Pancreas (tissue), 10 donors: ENCODE measurements at places on chromosomes 13 and 19. TPM values are rescaled to one million over a fixed set of nuclear protein-coding genes. Genes with fewer than 3 reads are reported as not detected.

DNA sequence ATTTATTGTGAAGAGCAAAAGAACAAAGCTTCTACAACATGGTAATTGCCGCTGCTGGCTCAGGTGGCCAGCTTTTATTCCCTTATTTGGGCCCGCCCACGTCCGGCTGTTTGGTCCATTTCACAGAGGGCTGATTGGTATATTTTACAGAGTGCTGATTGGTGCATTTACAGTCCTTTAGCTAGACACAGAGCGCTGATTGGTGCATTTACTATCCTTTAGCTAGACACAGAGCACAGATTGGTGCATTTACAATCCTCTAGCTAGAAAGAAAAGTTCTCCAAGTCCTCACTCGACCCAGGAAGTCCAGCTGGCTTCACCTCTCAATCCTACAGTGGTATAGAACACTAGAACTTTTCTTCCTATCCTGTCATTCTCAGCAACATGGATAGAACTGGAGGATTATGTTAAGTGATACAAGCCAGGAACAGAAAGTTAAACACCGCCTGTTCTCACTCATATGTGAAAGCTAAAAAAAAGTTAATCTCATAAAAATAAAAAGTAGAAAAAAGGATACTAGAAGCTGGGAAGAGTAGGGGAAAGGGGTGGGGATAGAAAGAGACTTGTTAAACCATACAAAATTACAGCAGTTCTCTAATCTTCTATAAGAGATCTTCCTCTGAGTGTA is 33.6 kb upstream of the FARP1 start:
- H3K4me1 ChIP-seq = no peaks in the 10 kb centered on the region
- H3K36me3 ChIP-seq = no peaks in the 10 kb centered on the region
- DNase-seq = no peak
- H3K27me3 ChIP-seq = no peaks in the 10 kb centered on the region
- no peak overlapping the region for H3K27ac ChIP-seq

IER2 gene
- 35.9 TPM for total RNA-seq

GRCh38 chr13:91126806-91127205 is 220.7 kb upstream of the MIR17HG start:
- no peaks in the 10 kb centered on the region for H3K4me1 ChIP-seq
- H3K36me3 ChIP-seq = no peaks in the 10 kb centered on the region
- DNase-seq = no peak
- H3K4me3 ChIP-seq = no peak overlapping the region

- H3K36me3 ChIP-seq = peaks cover 5% of the 10 kb centered on the region
- H3K27ac ChIP-seq = no peak overlapping the region
- no peak overlapping the region for H3K4me3 ChIP-seq
- H3K27me3 ChIP-seq = no peaks in the 10 kb centered on the region
- DNase-seq = no peak
Measured at GRCh38 chr13:110499621-110500281, 61.8 kb downstream of the RAB20 start.

- no peak overlapping the region for H3K4me3 ChIP-seq
- no peaks in the 10 kb centered on the region for H3K27me3 ChIP-seq
- no peaks in the 10 kb centered on the region for H3K4me1 ChIP-seq
- no peak overlapping the region for H3K27ac ChIP-seq
Measured at GRCh38 chr13:39401046-39401705, 201.8 kb downstream of the LHFPL6 start.

SYT3 gene
- total RNA-seq = 0.63 TPM

- no peaks in the 10 kb centered on the region for H3K27me3 ChIP-seq
- no peaks in the 10 kb centered on the region for H3K4me1 ChIP-seq
- H3K4me3 ChIP-seq = peak overlapping the region; percentile 9
- no peaks in the 10 kb centered on the region for H3K36me3 ChIP-seq
- peak overlapping the region; percentile 78 for H3K27ac ChIP-seq
Measured at GRCh38 chr19:5838353-5839064, 993 bp downstream of the FUT6 start.

GRCh38 chr13:68145852-68146251 is 915.7 kb upstream of the PCDH9 start:
- H3K27me3 ChIP-seq = no peaks in the 10 kb centered on the region
- no peak overlapping the region for H3K4me3 ChIP-seq
- no peaks in the 10 kb centered on the region for H3K4me1 ChIP-seq
- DNase-seq = no peak

ZIC2 gene
- not detected for total RNA-seq

GRCh38 chr19:35578707-35579106 is 7.3 kb upstream of the PMIS2 start:
- no peak overlapping the region for H3K27ac ChIP-seq
- no peak for DNase-seq
- H3K36me3 ChIP-seq = no peaks in the 10 kb centered on the region

DNA sequence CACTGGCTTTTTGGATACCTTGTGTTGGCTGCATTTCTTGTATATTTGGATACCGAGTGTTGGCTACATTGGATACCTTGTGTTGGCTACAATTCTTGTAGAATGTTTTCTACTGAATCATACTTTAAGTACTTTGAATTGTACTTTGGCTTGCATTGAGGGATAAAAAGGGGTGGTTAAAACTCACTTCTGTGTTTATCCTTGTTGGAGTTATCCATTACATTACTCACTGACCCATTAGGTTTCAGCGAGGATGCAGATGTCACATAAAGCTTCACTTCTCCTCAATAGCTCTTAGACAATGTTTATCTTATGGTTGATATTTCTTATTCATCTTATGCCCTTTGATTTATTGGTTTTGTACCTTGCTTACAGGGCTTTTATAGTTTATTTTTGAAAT is 43.1 kb downstream of the PDS5B start:
- H3K27ac ChIP-seq = no peak overlapping the region
- no peaks in the 10 kb centered on the region for H3K36me3 ChIP-seq
- DNase-seq = no peak
- H3K4me1 ChIP-seq = no peaks in the 10 kb centered on the region
- H3K4me3 ChIP-seq = no peak overlapping the region

- H3K36me3 ChIP-seq = no peaks in the 10 kb centered on the region
- no peaks in the 10 kb centered on the region for H3K27me3 ChIP-seq
- no peak overlapping the region for H3K27ac ChIP-seq
- H3K4me1 ChIP-seq = peaks cover 4% of the 10 kb centered on the region
Measured at GRCh38 chr13:100235311-100235901, 146.5 kb downstream of the PCCA start.

GRCh38 chr19:49328741-49329140 is 3.8 kb upstream of the SLC6A16 start:
- no peak for DNase-seq
- no peak overlapping the region for H3K27ac ChIP-seq
- no peaks in the 10 kb centered on the region for H3K27me3 ChIP-seq
- no peaks in the 10 kb centered on the region for H3K36me3 ChIP-seq
- H3K4me3 ChIP-seq = no peak overlapping the region

- no peak for DNase-seq
- H3K27me3 ChIP-seq = no peaks in the 10 kb centered on the region
- H3K4me1 ChIP-seq = peaks cover 16% of the 10 kb centered on the region
- no peak overlapping the region for H3K27ac ChIP-seq
Measured at GRCh38 chr13:114259974-114260373, 21.4 kb upstream of the UPF3A start.

DNA sequence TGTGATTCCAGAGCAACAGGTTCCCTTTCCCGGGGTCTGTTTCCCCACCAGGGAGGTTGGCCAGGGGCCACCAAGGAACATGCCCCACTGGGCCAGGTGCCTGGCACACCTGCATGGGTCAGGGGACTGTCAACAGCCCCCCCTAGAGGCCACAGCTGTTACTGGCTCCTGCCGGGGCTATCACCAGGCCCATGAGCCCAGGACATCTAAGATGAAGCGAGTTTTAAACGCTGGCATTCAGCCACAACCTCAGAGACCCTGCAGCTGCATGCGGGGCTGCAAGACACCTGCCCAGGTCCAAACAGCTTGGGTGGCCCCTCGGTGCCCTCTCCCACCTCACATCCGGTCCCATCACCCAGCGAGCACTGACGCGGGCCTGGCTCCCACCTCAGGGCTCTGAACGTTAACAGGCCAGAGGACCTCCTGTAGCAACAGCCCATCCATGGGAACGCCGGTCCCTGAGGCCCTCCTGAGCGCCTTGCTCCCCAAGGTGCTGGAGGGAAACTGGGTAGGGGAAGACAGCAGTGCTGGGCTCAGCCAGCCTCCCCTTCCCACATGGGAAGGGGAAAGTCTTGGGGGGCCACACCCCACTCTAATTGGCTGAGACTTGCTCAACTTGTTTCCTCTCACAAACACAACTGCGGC is 12.0 kb downstream of the KHSRP start:
- H3K4me1 ChIP-seq = no peaks in the 10 kb centered on the region
- no peak overlapping the region for H3K27ac ChIP-seq
- DNase-seq = peak; percentile 71
- H3K4me3 ChIP-seq = no peak overlapping the region

DNA sequence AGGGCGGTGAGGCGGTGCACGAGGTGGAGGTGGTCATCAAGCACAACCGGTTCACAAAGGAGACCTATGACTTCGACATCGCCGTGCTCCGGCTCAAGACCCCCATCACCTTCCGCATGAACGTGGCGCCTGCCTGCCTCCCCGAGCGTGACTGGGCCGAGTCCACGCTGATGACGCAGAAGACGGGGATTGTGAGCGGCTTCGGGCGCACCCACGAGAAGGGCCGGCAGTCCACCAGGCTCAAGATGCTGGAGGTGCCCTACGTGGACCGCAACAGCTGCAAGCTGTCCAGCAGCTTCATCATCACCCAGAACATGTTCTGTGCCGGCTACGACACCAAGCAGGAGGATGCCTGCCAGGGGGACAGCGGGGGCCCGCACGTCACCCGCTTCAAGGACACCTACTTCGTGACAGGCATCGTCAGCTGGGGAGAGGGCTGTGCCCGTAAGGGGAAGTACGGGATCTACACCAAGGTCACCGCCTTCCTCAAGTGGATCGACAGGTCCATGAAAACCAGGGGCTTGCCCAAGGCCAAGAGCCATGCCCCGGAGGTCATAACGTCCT is 9.4 kb upstream of the PROZ start:
- peaks cover 5% of the 10 kb centered on the region for H3K4me1 ChIP-seq
- H3K36me3 ChIP-seq = no peaks in the 10 kb centered on the region
- H3K4me3 ChIP-seq = no peak overlapping the region
- no peaks in the 10 kb centered on the region for H3K27me3 ChIP-seq

DNA sequence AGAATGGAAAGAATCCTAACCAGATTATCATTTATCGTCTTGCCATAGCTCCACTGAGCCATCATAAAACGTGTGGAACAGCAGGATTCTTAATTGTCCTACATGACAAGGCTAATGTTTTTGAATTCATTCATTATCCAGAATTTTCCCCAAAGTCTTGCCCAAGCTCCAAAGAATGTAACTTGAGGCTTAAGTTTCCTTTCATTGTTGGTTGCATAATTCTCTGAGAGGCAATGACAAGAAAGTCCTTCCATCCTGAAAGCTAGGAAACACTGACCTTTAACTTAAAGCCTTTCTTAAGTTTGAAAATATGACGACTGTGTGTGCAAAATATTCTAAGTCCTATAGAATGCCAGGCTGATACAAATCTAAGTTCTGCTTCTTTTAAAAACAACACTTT is 546.1 kb downstream of the SUCLA2 start:
- DNase-seq = no peak
- no peaks in the 10 kb centered on the region for H3K4me1 ChIP-seq
- H3K36me3 ChIP-seq = no peaks in the 10 kb centered on the region
- H3K27me3 ChIP-seq = no peaks in the 10 kb centered on the region
- H3K4me3 ChIP-seq = no peak overlapping the region

- no peak overlapping the region for H3K27ac ChIP-seq
- H3K27me3 ChIP-seq = no peaks in the 10 kb centered on the region
- no peak overlapping the region for H3K4me3 ChIP-seq
- H3K36me3 ChIP-seq = no peaks in the 10 kb centered on the region
Measured at GRCh38 chr13:95754069-95754468, 77.1 kb downstream of the DNAJC3 start.

GRCh38 chr13:48660361-48661076 is 6.8 kb downstream of the CYSLTR2 start:
- H3K36me3 ChIP-seq = no peaks in the 10 kb centered on the region
- H3K27ac ChIP-seq = no peak overlapping the region
- no peaks in the 10 kb centered on the region for H3K27me3 ChIP-seq
- H3K4me3 ChIP-seq = no peak overlapping the region
- peaks cover 3% of the 10 kb centered on the region for H3K4me1 ChIP-seq

DNA sequence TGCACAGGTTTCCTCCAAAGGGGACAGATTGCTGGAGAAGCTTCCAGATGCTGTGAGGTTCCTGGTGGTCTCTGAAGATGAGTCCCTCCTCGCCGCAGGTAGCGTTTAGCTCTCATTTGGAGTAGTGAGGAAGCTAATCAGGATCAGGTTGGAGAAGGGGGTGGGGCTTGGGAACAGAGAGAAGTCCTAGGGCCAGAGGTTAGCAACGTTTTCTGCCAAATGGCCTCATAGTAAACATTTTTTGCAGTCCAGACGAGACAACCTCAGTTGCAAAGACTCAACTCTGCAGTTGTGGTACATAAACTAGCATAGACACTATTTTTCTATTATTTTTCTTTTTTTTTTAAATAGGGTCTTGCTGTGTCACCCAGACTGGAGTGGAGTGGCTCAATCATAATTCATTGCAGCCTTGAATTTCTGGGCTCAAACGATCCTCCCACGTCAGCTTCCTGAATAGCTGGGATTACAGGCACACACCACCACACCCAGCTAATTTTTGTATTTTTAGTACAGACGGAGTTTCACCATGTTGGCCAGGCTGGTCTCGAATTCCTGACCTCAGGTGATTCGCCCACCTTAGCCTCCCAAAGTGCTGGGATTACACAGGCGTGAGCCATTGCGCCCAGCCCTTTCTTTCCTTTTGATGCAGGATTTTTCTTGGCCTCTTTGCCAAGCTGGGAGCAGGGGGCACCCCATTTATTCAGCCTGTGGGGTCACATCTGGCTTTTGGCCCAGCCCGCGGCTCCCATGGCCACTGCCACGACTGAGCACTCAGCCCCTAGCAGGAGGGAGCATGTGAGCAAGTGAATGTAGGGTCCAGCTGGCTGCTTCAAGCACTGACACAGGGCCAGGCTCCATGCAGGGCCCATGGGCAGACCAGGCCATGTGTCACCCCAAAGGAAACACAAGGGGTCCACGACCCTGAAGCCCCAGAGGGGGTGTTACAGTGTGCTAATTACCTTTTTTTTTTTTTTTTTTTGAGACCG is 34.4 kb upstream of the SIN3B start:
- H3K27ac ChIP-seq = no peak overlapping the region
- H3K4me1 ChIP-seq = no peaks in the 10 kb centered on the region
- H3K4me3 ChIP-seq = no peak overlapping the region
- DNase-seq = no peak
- no peaks in the 10 kb centered on the region for H3K27me3 ChIP-seq

- no peak for DNase-seq
- no peaks in the 10 kb centered on the region for H3K27me3 ChIP-seq
- no peaks in the 10 kb centered on the region for H3K4me1 ChIP-seq
Measured at GRCh38 chr13:59931621-59932020, 232.1 kb downstream of the DIAPH3 start.

DNA sequence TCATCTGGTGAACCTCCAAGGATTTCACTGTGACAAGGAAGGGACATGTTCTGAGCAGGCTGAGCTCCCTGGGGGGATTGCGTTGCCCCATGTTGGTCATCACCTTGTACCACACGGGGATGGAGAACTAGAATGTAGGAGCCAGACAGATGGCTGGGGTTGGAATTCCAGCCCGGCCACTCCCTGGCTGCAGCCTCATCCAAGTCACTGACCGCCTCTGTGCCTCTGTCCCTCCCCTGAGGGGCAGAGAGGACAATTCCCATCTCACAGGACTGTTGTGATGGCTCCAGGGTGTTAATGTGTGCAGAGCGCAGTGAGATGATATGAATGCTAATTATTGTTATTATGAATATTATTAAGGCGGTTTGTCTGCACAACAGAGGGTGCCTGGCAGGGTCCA is 24.1 kb downstream of the ADGRL1 start:
- no peaks in the 10 kb centered on the region for H3K36me3 ChIP-seq
- no peak overlapping the region for H3K4me3 ChIP-seq
- H3K27me3 ChIP-seq = no peaks in the 10 kb centered on the region
- no peaks in the 10 kb centered on the region for H3K4me1 ChIP-seq
